ENCODE measurements at places on chromosomes 16 and 17.
A peak's percentile ranks its signal among the peaks of the same experiment; 100 is the strongest.

DNA sequence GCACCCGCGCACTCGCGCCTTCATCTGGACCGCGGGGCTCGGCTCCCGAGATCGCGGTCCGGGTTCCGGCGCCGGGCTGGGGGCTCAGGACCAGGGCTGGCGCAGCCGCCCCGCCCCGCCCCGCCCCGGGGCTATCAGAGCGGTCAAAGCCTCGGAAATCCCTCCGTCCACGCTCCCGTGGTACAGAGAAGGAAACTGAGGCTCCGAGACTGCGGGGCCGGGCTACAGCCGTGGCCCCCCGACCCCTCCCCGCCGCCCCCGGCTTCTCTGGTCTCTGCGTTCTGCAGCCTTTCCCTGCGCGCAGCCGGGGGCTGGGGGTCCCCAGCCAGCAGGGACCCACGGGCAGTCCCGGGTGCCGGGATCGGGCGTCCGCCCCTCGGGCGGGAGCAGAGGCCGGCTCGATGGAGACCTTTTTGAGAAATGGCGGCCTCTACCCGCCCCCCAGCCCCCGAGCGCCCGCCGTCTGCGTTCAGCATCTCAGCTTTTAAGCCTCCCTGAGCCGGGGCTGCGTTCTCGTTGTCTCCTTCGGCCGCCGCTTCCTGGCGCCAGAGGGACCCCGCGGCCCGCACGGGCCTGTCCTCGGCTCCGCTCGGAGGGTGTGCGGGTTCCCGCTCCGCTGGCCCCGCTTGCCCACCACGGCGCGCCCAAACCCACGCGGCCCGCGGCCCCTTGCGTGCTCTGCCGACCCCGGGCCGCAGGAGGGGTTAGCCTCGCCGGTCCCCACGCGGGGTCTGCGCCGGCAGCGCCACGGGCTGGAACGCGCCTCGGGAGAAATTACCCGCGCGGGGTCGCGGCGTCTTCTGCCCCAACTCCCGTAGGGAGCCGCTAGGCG is 1.5 kb upstream of the NPTX1 start:
- DNase-seq: no peak

DNA sequence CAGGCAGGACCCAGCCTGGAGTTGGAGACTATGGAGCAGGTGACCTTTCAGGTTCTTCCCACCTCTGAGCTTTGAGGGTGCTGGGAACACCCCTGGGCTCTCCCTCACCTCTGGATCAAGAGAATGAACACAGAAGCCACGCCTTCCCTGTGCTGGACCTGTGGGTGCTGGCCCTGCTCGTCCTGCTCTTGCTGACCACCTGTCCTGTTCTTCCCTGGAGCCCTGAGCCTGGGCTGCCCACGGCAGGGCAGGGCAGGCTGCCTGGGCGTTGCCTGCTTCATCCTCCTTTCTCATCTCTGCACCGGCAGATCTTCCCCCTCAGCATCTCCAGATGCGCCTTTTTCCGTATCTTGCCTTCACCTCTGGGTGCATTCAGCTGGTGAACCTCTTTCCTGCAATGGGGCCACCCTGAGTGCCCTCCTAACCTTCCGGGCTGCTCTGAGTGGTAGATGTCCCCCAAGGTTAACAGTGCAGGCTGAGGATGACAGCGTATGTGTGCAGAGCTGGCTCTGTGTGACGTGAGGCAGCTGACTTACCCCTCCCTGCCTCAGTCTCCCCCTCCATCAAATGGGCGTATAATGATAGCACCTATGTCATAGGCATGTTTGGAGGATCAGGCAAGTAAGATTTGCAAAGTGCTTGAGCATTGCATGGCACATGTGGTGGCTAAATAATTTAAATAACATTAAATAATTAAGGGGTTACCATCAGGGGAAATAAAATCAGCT is 225.8 kb upstream of the CIBAR2 start:
- DNase-seq: no peak

- DNase-seq: no peak
These were observed 5.2 kb upstream of the DLX4 start for GRCh38 chr17:49963626-49964302.

DNA sequence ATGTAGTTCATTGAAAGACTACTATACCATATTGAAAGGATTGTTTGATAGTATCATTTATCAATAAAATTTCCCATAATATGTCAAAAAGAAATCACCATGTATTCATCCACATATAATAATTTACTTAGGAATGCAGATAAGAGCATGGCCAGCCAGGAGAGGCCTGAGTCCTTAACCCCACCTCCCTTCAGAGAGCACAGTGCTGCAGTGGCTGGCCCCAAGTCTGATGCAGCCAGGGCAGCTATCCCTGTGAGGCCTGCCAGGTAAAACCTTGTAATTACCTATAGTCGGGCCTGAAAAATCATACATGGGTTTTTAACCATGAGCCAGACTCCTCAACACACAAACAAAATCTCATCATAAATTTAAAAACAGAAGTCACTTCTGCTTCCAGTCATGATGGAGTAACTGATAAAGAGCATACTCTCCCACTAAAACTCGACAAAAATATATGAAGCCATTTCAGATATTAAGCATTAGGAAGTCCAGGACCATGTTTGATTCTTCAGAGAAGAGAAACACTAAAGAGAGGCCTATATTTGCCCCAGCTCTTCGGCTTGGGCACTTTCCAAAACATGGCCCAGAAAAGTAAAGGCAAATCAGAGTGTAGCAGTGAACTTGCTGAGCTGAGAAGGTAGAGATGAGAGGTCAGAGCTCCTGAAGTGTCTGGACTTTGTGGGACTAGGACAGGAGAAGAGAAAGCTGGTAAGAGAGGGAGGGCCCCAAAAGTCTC is 40.9 kb upstream of the CCNF start:
- DNase-seq: no peak

GRCh38 chr17:17752089-17752820 is 71.0 kb downstream of the RAI1 start:
- peak; percentile 90 for DNase-seq

DNA sequence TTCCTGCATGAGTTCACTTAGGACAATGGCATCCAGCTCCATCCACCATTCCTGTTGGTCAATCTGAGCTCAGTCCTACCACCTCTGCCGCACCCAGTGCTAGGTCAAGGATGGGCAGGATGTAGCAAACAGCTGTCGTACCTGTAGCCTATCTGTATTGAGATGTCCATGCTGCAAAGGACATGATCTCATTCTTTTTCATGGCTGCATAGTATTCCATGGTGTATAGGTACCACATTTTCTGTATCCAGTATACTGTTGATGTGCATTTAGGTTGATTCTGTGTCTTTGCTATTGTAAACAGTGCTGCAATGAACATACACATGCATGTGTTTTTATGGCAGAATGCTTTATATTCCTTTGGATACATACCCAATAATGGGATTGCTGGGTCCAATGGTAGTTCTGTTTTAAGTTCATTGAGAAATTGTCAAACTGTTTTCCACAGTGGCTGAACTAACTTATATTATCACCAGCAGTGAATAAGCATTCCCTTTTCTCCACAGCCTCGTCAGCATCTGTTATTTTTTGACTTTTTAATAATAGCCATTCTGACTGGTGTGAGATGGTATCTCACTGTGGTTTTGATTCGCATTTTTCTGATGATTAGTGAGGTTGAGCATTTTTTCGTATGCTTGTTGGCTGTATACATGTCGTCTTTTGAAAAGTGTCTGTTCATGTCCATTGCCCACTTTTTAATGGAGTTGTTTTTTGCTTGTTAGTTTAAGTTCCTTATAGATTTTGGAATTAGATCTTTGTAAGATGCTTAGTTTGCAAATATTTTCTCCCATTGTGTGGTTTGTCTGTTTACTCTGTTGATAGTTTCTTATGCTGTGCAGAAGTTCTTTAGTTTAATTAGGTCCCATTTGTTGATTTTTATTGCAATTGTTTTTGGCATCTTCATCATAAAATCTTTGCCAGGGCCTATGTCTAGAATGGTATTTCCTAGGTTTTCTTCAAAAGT is 7.2 kb upstream of the MRTFB start:
- DNase-seq: no peak

DNA sequence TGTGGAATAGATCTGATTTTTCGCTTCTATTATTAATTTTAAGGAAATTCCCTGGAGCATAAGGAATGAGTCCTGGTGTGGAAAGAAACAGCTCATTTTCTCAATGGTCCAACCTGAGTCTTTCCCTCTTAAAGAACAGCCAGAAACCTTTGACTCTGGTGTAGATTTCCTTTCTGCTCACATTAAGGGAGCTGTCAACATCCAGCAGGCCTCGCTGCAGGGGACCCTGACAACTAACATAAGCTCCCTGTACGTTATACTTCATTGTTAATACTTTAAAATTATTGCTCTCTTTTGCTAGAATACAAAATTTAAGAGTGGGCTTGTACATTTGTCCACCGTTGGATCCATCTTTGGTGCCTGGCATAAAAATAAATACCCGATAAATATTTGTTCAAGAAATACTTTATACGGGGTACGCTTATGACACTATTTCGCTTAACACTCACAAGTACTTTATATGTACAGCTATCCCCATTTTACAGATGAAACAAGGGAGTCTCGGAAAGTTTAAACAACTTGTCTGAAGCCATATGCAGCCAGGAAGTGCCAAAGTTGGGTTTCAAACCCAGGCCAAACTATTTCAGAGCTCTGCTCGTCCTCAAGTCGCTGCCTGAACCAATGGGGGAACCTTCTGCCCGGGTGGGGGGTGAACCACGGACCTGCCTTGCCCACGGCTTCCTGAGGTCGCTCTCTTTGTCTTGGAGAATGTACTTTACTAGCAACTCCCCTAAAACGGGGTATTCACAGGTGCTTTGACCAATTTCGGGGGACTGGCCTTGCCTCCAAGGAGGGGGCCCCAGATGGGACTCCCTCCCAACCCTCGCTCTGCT is 611 bp downstream of the SMARCE1 start:
- no peak for DNase-seq

GRCh38 chr17:36188891-36189306 is 7.7 kb downstream of the CCL3L1 start:
- DNase-seq: peak; percentile 27

GRCh38 chr16:27177031-27177774 is 26.1 kb upstream of the KDM8 start:
- DNase-seq: no peak

GRCh38 chr17:56141046-56141839 is 12.0 kb upstream of the ANKFN1 start:
- DNase-seq: no peak

- DNase-seq: no peak
These were observed 5.3 kb downstream of the SHPK start for GRCh38 chr17:3630781-3631180.

DNA sequence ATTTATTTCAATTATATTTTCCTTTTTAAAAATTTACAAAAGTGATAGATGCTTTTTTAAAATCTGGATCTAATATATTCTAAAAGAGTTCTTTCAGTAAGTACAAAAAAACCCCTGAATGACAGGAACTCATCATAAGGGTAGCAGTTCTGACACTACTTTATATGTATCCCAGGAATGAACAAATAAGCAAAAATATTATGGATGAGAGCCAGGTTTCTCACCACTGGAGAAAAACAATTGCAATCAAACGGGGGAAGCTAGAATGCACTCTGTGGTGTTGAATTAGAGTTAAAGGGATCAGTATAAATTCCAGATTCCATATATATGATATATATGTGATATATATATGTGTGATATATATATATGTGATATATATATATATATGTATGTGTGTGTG is 23.2 kb upstream of the NDRG4 start:
- DNase-seq: no peak

DNA sequence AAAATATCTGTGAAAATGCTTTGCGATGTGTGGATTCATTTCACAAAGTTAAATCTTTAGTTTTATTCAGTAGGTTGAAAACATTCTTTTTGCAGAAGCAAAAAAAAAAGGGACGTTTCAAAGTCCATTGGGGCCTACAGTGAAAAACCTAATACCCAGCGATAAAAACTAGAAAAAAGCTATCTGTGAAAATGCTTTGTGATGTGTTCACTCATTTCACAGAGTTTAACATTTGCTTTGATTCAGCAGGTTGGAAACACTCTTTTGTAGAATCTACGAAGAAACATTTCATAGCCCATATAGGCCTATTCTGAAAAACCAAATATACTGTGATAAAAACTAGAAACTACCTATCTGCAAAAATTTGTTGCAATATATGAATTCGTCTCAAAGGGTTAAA is 113.6 kb upstream of the WSB1 start:
- no peak for DNase-seq

DNA sequence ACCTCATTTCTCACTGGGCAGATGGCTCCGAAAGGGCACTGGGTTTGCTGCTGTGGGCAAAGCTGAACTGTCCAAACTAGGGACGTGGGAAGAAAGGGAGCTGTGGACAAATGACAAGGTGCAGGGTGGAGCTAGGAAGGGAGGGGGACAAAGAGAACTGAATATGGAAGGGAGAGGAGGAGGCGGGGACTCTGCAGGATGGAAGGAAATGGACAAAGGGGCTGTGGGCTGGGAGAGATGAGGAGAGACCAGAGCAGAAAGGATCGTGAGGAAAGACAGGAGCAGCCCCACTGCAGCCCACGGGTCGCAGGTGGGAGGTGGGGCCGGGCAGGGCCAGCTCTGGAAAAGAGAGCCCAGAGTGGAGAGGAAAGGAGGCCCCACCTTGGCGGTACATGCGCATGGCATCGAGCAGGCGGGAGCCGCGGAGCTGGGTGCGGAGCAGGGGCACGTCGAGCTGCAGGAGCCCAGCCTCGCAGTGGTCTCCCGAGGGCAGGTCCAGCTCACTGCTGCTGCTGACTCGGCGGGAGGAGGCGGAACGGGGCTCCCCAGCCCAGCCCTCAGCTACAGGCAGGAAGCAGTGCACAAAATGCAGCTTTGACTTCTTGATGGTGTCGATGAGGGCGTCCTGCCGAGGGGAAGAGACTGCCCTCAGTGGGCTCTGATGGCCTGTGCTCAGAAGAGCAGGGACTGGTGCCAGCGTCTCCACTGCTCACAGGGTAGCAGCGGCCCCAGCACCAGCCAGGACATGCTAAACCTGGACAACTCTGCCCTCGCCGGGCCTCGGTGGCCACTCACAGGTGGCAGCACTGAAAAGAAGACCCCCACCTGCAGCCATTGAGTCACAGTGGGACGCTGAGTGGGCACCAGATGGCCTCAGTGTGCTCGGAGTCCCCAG is 66.8 kb downstream of the PIPOX start:
- no peak for DNase-seq

DNA sequence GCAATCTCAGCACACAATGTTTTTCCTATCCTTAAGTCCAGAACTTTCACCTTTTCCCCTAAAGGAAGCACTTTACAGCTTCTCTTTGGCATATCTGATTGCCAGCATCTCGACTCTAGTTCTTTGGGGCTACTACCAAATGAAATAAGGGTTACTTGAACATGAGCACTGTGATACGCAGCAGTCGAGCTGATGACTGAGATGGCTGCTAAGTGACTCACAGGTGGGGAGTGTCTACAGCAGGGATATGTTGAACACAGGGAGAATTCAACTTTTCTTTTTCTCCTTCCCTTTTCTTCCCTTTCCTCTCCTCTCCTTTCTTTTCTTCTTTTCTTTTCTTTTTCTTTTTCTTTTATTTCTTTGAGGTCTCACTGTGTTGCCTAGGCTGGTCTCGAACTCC is 334.8 kb downstream of the MAF start:
- DNase-seq: no peak

- no peak for DNase-seq
These were observed 92.8 kb downstream of the MYH10 start for GRCh38 chr17:8537734-8538133.

All from NCI-H1436 treated with DMSO at 0.1 percent for 48 hours (cell line).